ENCODE measurements at places on chromosomes 3 and 15. TPM values are rescaled to one million over a fixed set of nuclear protein-coding genes. Genes with fewer than 3 reads are reported as not detected.
A peak's percentile ranks its signal among the peaks of the same experiment; 100 is the strongest.

GRCh38 chr3:170180079-170180907 is 1.2 kb downstream of the PHC3 start:
- no peak for DNase-seq

Gene STRA6
- total RNA-seq = 12.9 TPM

DNA sequence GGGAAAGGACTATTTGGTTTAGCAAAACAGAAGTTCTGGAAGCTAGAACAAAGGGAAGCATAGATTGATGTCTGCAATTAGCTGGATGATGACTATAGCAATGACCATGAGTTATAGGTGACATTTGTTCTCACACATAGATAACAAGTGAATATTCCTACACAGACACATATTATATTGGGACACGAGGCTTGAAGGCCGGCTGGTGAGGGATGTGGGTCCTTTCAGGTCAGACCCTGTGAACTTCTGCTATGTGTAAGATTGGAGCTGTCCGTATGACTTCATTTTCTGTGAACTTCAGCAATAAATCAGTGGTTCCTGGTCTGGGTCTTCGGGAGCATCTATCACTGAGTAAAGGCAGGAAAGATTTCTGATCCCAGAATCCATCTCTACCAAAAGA is 253.6 kb upstream of the CFAP20DC start:
- no peak for DNase-seq

- DNase-seq = no peak
Observed at GRCh38 chr3:117995842-117996437, 1038.7 kb downstream of the IGSF11 start.

Gene ZNF717
- total RNA-seq = 4.4 TPM

DNA sequence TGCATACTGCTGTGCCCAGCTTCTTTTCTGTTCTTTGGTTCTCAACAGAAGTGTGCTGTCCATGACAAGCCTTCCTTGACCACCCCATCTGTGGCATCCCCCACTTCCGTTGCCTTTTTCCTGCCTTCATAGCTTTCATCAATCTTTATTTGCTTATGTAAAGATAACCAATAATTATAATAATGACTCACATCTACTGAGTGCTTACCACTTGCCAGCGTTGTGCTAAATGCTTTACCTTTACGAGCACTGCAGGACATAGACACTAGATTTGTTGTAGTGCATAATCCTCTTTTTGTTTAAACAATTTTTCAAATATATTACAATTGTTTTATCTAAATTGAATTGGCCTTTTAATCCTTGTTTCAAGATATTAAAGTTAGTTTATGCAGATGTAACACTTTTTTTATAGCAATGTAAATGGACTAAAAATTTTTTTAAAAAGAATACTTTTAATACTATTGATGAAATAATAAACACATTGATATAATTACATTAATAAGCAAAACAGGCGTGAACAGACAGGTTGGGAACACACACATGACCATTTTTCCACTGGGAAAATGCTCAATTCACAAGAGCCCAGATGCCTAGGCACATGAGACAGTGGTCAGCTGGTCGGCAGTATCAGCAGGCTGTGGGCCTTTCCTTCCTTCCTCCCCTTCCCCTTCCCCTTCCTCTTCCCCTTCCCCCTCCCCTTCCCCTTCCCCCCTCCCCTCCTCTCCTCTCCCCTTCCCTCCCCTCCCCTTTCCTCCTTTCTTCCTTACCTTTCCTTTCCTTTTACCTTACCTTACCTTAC is 42.5 kb downstream of the TRAK1 start:
- DNase-seq = no peak

Gene LIPC
- total RNA-seq = 0.43 TPM

DNA sequence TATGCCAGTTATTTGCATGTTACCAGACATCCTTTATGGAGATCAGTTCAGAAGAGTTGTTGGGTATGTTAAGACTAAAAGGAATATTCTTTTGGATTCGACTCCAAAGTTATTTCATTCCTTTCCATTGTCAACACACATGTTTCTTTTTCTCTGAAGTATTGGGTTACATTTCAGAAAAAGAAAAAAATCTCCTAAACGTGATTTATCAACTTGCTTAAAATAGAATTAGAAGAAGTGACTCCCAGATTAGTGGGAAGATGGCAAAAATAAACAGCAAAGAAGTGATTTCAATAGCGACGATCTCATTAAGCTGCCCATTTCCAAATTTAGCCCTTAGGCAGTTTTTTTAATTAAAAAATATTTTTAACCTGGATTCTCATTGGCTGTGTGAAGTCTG is 85.4 kb downstream of the TIGIT start:
- DNase-seq = no peak

Gene ABCF3
- 36.8 TPM for total RNA-seq

Gene FETUB
- total RNA-seq = not detected

DNA sequence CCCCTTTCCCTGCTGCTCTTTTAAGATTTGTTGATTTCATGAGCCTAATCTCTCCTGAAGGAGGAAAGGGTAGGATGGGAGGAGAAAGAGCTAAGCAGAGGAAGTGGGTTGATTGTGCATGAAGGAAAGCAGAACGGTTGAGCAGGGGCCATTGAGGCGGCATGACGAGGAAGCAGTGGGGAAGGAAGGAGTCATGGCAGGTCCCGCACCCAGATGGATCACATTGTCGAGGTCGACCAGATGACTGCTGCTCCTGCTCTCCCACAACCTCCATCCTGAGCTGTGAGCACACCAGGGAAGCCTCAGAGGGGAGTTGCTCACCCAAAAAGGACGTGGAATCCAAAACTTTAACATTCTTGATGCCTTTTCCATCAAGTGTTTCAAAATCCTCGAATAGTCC is 42.8 kb downstream of the ABTB1 start:
- DNase-seq = no peak

- DNase-seq = no peak
Observed at GRCh38 chr3:77380136-77380535, 340.2 kb downstream of the ROBO2 start.

DNA sequence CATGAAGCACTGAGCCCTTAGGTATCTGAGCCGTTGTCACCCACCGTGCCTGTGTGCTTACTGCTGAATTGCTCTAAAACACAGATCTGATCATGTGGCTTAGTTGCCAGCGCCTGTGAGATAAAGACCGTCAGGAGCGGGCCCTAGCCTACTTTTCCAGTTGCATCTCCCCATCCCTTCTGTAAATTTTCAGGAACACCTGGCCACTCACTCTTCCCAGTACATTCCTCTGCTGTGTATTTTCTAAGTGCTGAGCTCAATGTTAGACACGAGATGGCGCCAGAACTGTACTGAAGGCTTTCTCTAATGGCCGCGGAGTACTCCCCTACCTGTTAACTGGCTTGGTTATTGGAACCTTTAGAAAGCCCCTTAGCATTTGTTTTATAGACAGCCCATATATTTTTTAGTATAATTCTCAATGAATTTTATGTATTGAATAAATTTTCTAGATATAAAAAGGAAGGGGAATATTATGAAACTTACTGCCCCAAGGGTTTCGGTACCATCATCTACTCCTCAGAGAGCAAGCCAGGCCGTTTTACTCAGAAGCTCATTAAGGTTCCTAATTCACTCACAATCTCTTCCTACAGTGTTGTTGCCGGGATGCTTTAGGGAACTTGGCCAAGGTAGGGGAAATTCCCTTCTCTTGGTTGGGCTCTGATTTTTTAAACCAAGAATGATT is 16.7 kb upstream of the WNT7A start:
- DNase-seq = peak; percentile 65

DNA sequence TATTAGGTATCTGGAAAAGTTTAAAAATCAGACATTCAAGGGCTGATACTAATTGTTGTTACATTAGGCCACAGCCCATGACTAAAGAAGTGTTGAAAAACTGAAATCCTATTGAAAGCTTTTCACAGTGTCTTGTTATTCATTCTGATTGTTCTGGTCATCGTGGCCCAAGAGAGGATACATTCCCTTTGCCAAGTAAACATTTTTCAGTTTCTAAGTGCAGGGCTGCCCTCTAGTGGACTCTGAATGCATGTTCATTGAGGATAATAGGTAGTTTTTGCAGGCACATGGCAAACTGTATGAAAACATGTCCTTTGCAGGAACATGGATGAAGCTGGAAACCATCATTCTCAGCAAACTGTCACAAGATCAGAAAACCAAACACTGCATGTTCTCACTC is 181.1 kb downstream of the MYRIP start:
- DNase-seq = peak; percentile 5

Gene EIF3J
- total RNA-seq = 39.1 TPM

Data from H4 (cell line).